GDM1 (cell line): ENCODE measurements at places on chromosomes 3 and 15.

GRCh38 chr3:131701153-131701770, 198.5 kb upstream of the MRPL3 start:
- DNase-seq = no peak

- no peak for DNase-seq
Observed at GRCh38 chr15:41809121-41809520, 18.8 kb upstream of the JMJD7 start.

DNA sequence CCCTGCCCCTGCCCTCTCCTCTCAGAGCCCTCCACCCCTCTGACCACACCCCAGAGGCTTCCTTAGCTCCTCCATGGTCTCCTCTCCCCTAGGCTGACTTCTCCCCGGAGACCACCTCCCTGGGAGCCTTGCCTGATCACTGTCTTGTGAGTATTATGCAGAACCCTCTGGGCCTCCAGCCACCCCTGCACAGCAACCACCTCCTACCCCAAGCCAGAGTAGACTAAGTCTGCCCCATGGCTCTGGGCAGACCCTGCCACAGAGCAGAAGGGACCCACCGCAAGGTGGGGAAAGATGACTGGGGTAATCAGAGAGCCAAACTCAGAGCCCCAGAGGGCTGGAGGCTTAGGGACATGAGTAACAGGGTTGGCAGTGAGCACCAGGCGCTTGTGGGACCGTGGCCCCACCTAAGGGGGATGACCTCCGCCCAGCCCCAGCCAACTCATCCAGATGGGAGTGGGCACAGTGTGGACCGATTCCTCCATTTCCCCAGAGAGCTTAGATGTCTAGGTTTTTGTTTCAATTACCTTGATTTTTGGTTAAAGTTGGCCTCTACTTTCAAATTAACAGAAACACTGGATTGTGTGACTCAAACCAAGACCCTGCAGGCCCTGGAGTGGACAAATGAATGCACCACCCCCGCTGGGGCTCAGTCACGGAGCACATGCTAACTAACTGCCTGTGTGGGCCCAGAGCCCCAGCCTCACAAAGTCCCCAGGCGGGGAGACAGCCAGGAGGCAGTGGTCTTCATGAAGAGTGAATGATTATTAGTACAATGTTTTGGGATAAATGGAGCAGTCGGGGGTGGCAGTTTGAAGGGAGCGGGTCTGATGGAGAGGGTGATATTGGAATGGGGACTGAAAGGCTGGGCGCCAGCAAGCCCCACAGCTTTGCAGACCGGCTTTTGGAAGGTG, 119.4 kb upstream of the PRR20G start:
- DNase-seq = no peak

DNA sequence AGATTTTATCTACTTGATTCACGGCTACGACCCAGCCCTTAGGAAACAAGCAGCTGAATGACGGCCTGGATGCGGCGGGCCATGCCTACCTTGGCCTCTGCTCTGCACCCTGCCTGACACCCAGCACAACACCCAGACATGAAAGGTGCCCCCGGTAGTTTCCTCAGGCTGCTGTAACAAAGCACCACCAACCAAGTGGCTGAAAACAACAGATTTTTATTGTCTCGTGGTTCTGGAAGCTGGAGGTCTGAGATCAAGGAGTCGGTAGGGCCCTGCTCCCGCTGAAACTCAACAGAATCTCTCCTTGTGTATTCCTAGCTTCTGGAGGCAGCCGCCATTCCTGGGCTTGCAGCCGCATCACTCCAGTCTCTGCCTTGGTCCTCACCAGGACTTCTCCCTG, 111.7 kb downstream of the ADCY5 start:
- DNase-seq = no peak

- no peak for DNase-seq
Observed at GRCh38 chr3:149385617-149386298, 8.3 kb upstream of the TM4SF1 start.

DNA sequence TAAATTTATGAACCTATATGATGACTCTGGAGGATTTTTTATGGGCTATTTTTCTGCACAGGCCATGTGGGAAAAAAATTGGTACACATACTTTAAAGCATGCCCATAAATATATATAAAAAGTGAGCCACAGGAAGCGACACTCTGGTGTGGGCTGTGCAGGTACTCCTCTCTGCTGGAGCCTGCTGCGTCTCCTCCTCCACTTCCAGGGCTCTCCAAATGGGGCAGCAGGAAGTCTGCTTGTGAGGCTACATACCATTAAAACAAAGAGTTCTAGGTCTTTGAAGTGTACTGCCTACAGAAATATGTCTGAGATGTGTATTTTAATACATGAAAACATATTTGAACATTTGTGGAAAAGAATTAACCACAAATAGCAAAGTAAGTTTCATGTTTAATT, 135.1 kb downstream of the CTNNB1 start:
- DNase-seq = no peak

- DNase-seq = no peak
Observed at GRCh38 chr3:192364316-192364715, 363.0 kb downstream of the FGF12 start.

DNA sequence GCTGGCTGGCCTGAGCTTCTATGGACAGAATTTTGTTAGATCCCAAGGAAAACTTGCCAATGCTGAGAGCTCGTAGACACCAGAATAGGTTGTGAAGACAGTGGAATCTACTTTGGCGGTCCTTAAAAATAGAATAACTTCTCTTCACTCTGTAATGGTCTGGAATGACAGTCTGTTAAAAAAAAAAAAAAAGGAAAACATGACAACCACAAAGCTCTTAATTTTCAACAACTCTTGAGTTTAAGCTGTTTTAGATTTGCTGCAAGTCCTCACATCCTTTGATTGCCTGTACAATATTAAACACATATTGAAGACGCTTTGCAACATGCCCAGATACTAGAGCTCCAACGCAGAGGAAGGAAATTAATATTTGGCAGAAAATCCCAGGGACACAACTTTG, 122.8 kb upstream of the GALNT15 start:
- no peak for DNase-seq

- DNase-seq = no peak
Observed at GRCh38 chr3:177177749-177178221, 19.5 kb downstream of the TBL1XR1 start.
